ENCODE measurements at places on chromosomes 7 and 10.

GRCh38 chr10:12783293-12783692, 218.2 kb downstream of the CCDC3 start:
- no peak for DNase-seq

- DNase-seq, result no peak
These were observed 54.8 kb downstream of the CADPS2 start for GRCh38 chr7:122831436-122831835.

GRCh38 chr10:91941426-91941825, 17.9 kb downstream of the BTAF1 start:
- DNase-seq, result no peak

DNA sequence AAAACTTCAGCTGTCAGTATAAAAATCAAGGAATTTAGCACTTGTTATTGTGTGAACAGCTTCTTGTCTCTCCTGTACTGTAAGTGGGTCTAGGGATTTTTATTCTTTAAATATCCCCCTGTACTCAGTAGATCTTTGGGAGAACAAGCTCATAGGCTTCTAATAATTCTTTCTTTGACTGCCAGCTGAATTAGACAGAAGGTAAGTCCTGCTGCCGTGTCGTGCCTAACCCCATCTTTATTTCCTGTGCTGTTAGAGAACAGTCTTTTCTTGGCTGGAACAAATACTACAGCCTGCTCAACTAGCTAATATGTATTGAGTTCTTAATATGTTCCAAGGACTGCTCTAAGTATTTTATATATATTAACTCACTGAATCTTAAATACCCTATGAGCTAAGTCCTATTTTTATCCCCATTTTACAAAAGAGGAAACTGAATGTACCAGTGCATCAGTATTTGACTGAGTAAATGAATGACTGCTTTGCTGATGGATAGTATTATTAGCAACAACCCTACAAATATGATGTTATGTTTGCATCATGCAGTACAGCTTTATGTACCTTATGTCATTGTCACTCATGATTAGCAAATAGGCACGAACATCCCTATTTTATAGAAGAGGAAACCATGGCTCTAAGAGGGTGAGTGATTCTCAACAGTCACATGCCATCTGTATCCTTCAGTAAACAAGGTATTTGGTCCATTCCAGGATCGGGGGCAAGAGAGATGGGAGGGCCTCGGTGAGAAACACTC, 5.5 kb upstream of the DUSP5 start:
- no peak for DNase-seq

DNA sequence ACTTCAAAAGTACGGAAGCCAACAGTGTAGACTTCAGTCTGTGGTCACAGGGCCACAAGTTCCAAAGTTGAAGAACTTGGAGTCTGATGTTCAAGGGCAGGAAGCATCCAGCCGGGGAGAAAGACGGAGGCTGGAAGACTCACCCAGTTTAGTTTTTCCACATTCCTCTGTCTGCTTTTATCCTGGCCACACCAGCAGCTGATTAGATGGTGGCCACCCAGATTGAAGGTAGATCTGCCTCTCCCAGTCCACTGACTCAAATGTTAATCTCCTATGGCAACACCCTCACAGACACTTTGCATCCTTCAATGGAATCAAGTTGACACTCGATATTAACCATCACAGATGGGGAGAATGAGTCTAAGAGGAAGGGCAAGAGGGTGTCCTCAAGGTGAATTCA, 19.3 kb upstream of the FRMD4A start:
- DNase-seq, result no peak

All from putamen (tissue), 1 donor.